ENCODE measurements at places on chromosomes 6 and 20.
A peak's percentile ranks its signal among the peaks of the same experiment; 100 is the strongest.

GRCh38 chr6:43943099-43943766 lies 173.2 kb downstream of the VEGFA start:
- no peak for DNase-seq

DNA sequence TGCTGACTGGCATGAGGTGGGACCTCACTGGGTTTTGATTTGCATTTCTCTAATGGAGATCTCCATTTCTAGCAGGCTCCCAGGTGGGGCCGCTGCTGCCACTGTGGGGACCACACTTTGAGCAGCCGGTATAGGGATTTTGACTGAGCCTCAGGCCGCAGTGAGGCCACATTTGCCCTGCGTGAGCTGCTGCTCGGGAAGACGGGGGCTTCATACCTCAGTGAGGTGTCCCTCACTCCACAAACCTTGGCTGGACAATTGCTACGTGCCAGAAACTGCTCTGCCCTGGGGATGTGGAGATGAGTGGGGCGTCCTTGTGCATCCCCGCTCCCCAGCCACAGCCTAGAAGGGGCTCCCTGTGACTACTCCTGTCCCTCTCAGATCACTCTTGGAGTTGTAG lies 134.3 kb downstream of the ANKRD60 start:
- no peak for DNase-seq

GRCh38 chr20:5127859-5128424 lies 1.1 kb downstream of the CDS2 start:
- DNase-seq, result peak; percentile 83

GRCh38 chr6:49668083-49668511 lies 31.5 kb upstream of the RHAG start:
- DNase-seq, result no peak

GRCh38 chr20:14715400-14715799 lies 378.0 kb upstream of the FLRT3 start:
- no peak for DNase-seq

GRCh38 chr20:50308166-50308512 lies 117.5 kb downstream of the CEBPB start:
- DNase-seq, result no peak

DNA sequence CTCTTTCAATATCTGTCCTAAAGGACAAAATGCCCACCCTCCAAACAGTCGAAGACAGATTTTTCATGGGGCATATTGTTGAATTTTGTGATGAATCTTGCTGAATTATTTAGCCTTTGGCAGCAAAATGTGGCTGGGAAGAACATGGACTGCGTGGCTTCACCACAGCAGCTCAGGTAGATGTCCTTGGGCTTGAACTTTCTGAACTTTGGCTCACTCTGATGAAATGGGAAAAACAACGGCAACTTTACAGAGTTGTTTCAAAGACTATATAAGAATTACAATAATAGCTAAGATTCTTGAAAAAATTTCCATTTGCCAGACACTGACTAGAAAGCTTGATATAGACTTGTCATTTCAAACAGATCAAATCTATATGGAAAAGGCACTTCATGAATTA lies 52.8 kb upstream of the IL20RA start:
- DNase-seq, result no peak

- no peak for DNase-seq
These were observed 15.8 kb upstream of the PPP1R16B start for GRCh38 chr20:38789503-38790199.

GRCh38 chr20:24970754-24971153 lies 21.7 kb downstream of the CST7 start:
- DNase-seq, result peak; percentile 66

GRCh38 chr6:138601128-138601527 lies 101.8 kb upstream of the NHSL1 start:
- DNase-seq, result no peak

- DNase-seq, result no peak
These were observed 35.3 kb downstream of the CHMP4B start for GRCh38 chr20:33846291-33846935.

DNA sequence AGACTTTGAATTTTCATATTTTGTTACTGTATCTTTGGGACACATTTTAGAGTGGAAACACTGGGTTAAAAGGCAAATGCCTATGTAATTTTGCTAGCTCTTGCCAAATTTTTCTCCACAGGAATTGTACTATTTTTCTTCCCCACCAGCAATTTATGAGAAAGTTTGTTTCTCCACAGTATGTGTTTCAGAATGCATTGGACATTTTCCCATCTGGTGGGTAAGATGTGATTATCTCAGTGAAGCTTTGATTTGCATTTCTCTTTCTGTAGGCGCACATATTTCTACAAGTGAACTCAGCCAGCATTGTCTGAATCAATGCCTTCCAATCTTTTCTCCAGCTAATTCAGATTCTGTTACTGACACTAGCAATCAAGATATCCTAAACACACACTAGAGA lies 157.8 kb downstream of the RCAN2 start:
- DNase-seq, result no peak

DNA sequence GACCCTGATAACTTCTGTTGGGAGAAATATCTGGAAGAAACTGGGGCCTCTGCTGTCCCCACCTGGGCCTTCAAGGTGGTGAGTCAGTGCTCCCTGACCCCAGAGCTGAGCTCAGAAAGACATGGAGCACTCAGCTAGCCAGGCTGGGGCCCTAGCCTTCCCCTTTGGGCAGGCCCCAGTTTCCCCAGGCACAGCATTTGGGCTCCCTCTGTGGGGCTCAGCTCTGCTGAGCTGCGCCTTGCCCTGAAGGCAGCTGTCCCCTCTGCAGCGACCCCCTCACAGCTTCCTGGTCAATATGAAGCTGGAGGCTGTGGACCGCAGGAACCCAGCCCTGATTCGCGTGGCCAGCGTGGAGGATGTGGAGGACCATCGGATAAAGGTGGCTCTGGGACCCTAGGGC lies 24.8 kb upstream of the SGK2 start:
- no peak for DNase-seq

GRCh38 chr6:99331531-99331930 lies 17.9 kb downstream of the FAXC start:
- no peak for DNase-seq

GRCh38 chr6:33248643-33248931 lies 23.1 kb downstream of the VPS52 start:
- DNase-seq, result no peak

GRCh38 chr6:18330548-18331081 lies 56.5 kb upstream of the RNF144B start:
- DNase-seq, result peak; percentile 84

DNA sequence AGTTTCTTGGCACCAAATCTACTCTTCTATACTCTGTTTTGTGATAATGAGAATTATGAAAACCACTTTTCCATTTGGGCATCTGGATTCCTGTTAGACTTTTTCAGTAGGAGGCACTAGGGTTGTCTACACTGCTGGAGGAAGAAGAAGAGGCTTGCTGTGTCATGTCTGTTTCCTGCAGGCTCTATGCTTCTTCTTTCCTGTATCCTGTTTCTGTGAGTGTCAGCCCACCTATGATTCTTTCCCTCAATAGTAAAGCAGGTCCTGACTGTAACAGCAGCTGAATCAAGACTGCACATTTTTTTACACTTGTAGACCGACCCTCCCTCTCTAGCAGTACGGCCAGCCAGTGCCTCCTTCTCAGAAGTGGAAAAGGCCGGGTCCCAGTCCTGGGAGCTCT lies 603.9 kb downstream of the HDGFL1 start:
- DNase-seq, result peak; percentile 3

- no peak for DNase-seq
These were observed 83.4 kb upstream of the FABP7 start for GRCh38 chr6:122696079-122696478.

GRCh38 chr6:10060004-10060403 lies 354.9 kb downstream of the TFAP2A start:
- no peak for DNase-seq

GRCh38 chr6:45044086-45044485 lies 284.0 kb upstream of the RUNX2 start:
- no peak for DNase-seq

DNA sequence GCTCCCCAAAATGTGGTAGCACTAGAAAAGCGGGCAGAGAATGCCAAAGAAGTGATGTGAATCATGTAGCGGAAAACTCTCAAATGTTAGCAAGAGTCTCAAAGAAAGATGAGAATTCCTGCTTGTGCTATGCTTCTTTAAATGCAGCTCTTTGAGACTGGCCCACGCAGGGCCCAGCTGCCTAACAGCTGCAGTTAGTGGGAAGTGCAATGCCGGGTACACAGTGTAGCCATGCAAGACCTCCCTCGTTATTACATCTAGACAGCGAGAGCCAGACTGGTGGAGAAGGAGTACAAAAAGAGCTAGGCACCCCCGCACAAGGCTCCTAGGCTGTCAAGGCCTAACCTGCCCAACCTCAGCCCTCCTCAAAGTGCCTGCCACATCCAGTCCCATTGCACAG lies 201.7 kb upstream of the PRDM1 start:
- peak; percentile 84 for DNase-seq

DNA sequence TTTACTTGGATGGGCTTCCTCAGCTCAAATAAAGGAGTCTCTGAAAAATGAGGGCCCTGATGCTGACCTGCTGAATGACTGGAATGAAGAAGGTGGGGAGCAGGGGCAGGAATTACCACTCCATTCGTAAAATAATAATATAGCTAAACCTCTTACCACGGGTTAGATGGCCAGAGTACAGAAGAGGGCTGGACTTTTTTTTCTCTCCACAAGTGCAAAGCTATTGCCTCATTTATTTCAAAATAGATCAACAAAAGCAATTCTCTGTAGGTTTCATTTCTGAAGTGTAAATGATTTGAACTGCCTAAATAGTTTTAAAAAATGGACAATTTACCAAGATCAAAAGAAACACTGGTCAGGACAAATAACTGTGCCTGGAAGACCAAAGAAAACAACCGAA lies 256.7 kb downstream of the KIF16B start:
- DNase-seq, result no peak

DNA sequence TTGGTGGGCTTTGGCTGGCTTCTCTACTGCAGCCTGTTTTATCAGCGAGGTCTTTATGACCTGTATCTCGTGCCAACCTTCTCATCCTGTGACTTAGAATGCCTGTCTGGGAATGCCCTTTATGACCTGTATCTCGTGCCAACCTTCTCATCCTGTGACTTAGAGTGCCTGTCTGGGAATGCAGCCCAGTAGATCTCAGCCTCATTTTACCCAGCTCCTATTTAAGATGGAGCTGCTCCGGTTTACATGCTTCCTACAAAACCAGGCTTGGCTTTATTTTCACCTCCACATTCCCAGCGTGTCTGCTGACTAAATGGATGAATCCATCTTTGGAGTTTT lies 395.3 kb downstream of the PREX1 start:
- no peak for DNase-seq

DNA sequence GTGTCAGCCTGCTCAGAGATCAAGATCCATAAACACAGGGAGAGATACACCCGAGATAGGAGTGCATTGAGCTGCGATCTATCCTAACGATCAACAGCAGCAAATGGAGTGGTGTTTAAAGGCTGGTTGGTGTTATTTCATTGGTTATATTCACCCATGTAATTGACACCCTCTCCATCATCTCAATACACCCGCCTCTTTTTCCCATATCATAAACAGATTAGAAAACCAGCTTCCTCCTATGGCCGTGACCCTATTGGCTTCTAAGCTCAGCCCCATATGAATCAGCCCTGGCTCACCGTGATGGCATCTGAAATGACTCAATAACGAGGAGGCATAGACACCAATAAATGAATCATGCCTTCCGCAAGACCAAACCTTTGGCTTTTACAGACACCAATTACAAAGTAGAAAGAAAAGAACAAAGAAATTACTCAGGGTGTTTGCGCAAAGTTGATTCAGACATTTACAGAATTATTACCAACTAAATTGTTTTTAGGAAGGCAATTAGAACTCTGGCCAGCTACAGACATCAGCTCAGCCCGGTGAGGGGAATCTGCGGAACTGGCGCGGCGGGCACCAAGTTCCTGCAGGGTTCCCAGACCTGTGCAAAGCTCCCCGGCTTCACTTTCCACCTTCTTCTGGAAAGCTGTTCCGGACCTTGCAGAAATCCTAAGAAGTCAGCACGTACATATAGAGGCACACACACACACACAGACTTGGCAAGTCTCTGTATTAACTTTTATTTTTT lies 11.5 kb downstream of the PMEPA1 start:
- peak; percentile 68 for DNase-seq

- DNase-seq, result peak; percentile 70
These were observed 12.5 kb upstream of the THBD start for GRCh38 chr20:23061734-23062561.

GRCh38 chr20:23690581-23690980 lies 1.7 kb upstream of the CST4 start:
- no peak for DNase-seq

GRCh38 chr6:32173051-32173727 lies 2.7 kb downstream of the AGPAT1 start:
- no peak for DNase-seq
